Stimulated activated CD4-positive, alpha-beta T cell treated with anti-CD3 and anti-CD28 coated beads, Interleukin-4, amount 100 ng/mL, for 48 hours (primary cell): ENCODE measurements at places on chromosomes 7 and 10.

DNA sequence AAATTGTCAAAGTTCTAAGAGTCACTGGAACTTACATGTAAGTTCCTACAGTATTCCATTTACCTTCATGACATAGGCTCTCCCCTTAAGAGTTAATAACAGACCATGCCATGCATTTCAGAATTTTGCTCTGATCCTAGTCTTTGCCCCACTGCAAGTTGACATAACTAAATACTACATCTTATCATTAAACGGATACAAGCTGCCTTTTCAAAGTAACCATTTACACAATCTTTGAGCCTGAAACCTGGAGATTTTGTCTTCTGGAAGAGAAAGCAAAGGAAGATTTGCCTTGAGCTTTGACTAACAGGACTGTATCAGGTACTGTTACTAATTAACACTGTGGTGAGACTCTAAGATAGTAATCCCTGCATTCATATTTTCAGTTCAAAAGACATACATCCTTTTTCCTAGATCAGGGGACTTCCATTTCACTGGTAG, 9.3 kb upstream of the AKR1D1 start:
- DNase-seq, result no peak

GRCh38 chr7:14954035-14954434, 51.5 kb upstream of the DGKB start:
- DNase-seq, result no peak

GRCh38 chr7:82677493-82677892, 233.9 kb upstream of the CACNA2D1 start:
- DNase-seq, result no peak

- no peak for DNase-seq
Observed at GRCh38 chr10:7583626-7584025, 83.1 kb downstream of the ITIH5 start.

GRCh38 chr10:5595591-5595990, 70.8 kb downstream of the ASB13 start:
- no peak for DNase-seq

DNA sequence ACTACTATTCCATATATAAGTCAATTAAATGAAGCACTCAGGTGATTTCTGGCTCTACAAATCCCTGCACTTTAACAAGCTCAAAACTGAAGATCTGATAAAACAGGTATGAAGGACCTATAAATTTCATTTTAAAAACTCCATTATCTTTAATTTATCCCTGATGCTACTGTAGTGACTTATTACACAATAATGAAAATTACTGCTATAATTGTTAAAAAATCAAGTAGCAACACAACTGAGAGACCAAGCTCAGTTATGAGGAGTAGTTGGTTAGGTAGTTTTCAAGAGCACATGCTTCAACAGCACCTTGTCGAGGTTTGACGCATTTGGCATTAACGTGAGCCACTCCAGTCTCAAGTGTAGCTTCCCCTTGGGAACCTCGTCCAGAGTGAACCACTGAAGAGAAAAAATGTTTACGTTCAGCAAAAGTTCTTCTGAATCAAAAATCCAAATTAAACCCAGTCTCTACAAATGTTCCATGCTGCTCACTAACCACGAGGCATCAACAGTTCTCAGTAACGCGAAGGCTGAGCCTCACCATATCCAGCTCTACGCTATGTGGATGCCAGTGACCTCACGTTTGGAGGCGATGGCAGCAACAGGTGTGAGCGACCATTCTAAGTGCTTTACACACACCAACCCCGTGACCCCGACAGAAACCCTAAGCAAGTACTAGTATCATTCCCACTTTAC, 55.3 kb upstream of the NCAPG2 start:
- DNase-seq, result no peak

- no peak for DNase-seq
Observed at GRCh38 chr10:58994226-58995057, 182.0 kb upstream of the PHYHIPL start.

GRCh38 chr7:128361411-128362379, at the start of gene PRRT4:
Gene PRRT4, minus strand, starts transcription at chr7:128361690.
- DNase-seq, result no peak

- DNase-seq, result no peak
Observed at GRCh38 chr7:40587419-40587818, 452.6 kb downstream of the SUGCT start.

DNA sequence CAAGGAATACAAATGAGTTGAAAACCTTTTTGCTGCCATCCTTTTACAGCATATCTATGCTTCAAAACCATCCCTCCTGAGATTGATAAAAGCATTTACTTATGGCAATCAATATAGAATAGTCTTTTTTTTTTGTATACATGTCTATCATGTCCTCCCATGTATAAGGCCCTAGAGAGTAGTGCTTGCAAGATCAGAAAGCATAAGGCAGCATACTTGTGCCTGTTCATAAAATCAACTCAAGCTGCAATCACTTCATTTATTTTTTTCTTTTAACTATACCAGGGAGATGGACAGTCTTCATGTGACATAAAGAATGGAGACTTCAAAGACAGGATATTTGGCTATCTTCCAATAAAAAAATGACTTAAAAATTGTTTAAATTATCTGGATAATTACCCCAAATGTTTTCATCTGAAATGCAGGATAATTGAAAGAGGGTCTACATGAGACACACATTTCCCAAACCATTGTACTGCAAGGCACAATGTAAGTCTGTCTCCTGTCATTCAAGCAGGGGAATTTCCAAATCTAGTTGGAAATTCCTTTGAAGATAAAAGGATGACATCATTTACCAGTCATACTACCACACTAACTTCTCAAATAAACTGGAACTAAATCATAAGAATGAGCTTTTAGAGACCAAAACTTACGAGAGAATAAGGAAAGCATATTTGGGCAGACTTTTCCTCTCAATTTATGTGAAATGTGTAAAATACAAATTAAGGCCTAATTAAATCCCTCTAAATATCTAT, 22.5 kb downstream of the LRRN3 start:
- no peak for DNase-seq

DNA sequence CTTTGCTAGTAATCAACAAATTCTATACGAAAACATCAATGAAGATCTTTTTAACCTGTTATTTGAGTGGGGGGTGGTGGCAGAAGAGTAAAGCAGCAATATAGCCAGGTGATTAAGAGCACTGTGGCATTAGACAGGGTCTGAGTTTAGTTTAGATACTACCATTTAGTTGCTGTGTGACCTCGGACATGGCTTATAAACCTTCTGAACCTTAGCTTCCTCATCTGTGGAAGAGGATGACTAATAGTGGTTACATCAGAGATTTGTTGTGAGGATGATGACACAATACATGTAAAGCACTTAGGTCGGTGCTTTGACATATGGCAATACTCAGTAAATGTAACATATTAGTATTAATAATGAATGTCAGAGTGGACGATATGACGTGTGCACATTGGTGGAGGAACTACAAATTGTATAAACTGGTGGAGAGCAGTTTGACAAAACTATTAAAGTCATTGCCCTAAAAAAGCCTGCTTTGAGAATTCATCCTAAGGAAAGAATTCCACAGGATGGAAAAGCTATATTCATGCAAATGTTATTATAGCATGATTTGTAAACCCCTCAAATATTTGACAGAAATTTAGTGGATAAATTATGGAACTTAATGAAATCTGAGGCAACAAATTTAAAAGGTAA, 24.3 kb downstream of the SPAG6 start:
- no peak for DNase-seq

GRCh38 chr10:58587676-58588075, 75.0 kb downstream of the BICC1 start:
- DNase-seq, result no peak

GRCh38 chr10:62924344-62924748, 108.2 kb upstream of the EGR2 start:
- DNase-seq, result peak; percentile 4
